Thoracic aorta (tissue), 2 donors: ENCODE measurements at places on chromosomes 5 and 9. TPM values are rescaled to one million over a fixed set of nuclear protein-coding genes. Genes with fewer than 3 reads are reported as not detected.

DNA sequence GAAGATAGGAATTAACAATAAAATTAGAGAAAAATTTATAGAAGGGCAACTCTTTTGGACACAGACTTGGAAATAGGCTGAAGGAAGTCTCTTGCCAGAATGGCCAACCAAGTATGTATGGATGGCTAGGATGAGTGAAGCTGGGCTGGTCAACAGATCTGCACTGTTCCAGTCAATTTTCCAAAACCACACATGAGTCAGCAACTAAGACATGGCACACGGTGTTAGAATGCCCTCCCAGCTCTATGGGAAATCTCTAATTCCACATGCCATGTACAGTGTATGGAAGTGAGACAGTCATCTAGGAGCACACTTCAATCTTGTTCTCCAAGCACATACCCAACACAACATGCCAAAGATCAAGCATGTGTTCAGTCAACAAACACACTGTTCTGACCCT, 129.6 kb downstream of the GLIS3 start:
- no peaks in the 10 kb centered on the region for H3K27me3 ChIP-seq
- DNase-seq, result no peak
- H3K4me1 ChIP-seq, result peaks cover 8% of the 10 kb centered on the region
- no peaks in the 10 kb centered on the region for H3K36me3 ChIP-seq

DNA sequence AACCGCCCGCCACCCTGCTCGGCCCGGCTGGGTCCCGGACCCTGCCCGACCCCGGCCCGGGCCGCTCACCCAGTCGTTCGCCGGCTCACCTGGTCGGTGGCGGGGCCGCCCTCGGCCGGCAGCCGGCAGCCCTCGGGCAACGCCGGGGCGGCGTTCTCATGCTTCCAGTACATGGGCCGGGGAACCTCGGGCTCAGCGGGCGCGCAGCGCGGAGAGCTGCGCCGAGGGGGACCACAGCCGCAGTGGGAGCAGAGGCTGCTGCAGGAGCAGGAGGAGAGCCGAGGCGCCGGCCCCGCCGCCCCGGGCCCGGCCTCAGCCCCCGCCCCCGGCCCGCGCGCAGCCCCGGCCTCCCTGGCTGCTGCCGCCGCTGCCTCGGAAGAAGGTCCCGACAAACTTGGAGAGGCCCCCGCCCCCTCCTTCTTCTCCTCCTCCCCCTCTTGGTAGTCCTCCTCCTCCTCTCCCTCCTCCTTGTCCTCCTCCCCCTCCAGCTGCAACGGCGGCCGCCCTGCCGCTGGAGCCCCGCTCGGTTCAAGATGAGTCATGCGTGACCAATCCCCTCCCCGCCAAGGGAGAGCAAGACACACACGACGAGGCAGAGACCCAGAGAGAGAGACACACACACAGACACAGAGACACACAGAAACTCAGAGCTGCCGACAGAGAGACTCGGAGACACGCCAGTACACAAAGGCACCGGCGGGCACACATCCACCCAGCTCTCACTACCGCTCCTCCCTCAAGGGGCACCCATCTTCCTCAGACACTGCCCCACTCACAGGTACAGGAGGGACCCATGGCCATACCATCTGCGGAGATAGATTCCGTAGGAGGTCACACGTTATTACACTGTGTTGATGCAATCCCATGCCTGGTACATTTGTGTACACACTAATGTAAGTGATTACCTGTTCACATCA, at the start of gene LHX6:
LHX6 (minus strand) TSS at position 390 of the 917 bp plus-strand sequence; CDS start at position 173, 217 bp downstream.
- H3K4me1 ChIP-seq, result peaks cover 34% of the 10 kb centered on the region
- DNase-seq, result no peak
- H3K36me3 ChIP-seq, result no peaks in the 10 kb centered on the region
- peak within 1 kb of the TSS; percentile 67 for H3K4me3 ChIP-seq
- peaks cover 37% of the 10 kb centered on the region for H3K27me3 ChIP-seq

GRCh38 chr9:130843049-130843908, 8.2 kb downstream of the ABL1 start:
- no peaks in the 10 kb centered on the region for H3K36me3 ChIP-seq
- peaks cover 51% of the 10 kb centered on the region for H3K4me1 ChIP-seq
- H3K27ac ChIP-seq, result peak overlapping the region; percentile 98
- H3K4me3 ChIP-seq, result no peak overlapping the region
- no peak for DNase-seq

DNA sequence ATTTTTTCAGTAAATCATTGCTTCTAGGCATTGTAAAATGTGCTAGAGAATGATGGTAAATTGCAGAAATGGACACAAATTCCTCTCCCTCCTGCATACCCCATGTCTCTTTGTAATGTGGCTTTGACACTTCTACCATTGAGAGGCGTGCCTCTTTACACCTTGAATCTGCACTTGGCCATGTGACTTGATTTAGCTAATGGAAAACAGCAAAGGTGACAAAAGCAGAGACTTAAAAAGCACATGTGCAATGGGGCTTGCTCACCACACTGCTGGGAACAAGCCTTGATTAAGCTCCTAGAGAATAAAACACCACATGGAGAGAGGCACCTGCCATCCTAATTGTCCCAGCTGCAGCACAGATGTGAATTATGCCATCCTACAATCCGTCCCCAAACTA, 69.9 kb upstream of the NAA35 start:
- no peak overlapping the region for H3K27ac ChIP-seq
- H3K4me1 ChIP-seq, result no peaks in the 10 kb centered on the region
- H3K27me3 ChIP-seq, result no peaks in the 10 kb centered on the region
- H3K4me3 ChIP-seq, result no peak overlapping the region
- no peak for DNase-seq

GRCh38 chr5:34858790-34859189, 19.8 kb downstream of the TTC23L start:
- peaks cover 35% of the 10 kb centered on the region for H3K4me1 ChIP-seq
- no peaks in the 10 kb centered on the region for H3K27me3 ChIP-seq
- peak overlapping the region; percentile 39 for H3K27ac ChIP-seq
- no peak for DNase-seq

DNA sequence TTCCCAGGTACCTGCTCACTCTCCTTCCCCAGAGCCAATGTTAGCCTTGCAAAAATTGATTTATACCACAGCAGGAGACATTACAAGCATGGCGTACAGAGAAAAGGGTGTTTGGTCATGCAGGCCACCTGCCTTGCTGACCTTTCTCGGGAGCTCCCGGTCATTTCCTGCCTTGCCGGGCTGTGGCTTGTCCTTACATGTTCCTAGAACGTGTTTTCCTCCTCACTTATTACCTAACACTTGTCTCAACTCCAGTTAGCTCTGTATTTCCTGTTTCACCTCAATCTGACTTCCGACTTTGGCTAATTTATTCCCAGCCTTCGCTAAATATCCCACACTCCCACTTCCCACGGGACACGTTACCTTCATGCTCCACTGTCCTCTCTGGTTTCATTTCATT, 282.5 kb downstream of the ICE1 start:
- no peaks in the 10 kb centered on the region for H3K27me3 ChIP-seq
- H3K36me3 ChIP-seq, result no peaks in the 10 kb centered on the region
- DNase-seq, result no peak

GRCh38 chr9:131491001-131491710, 11.6 kb upstream of the POMT1 start:
- no peak for DNase-seq
- no peaks in the 10 kb centered on the region for H3K4me1 ChIP-seq
- H3K27ac ChIP-seq, result no peak overlapping the region
- no peaks in the 10 kb centered on the region for H3K27me3 ChIP-seq
- H3K36me3 ChIP-seq, result peaks cover 93% of the 10 kb centered on the region

DNA sequence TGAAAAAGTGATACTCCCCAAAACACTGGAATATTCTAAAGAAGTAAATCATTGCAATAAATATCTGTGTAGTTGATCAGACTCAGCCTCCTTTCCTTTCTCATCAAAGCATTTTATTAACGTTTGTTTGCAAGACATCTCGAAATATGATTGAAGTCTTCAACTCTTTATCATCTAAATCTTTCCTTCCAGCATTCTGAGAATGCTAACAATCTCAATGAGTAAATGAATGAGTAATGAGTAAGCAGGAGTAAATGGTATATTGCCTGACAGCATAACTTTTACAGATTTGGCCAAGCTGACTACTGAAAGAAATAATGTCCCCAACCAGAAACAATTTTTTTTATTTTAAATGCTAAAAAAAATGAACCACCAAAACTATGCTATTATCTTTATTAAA, 157.1 kb downstream of the SLCO4C1 start:
- no peak for DNase-seq
- no peaks in the 10 kb centered on the region for H3K4me1 ChIP-seq
- H3K27me3 ChIP-seq, result no peaks in the 10 kb centered on the region
- H3K4me3 ChIP-seq, result no peak overlapping the region
- no peaks in the 10 kb centered on the region for H3K36me3 ChIP-seq

- peaks cover 13% of the 10 kb centered on the region for H3K4me1 ChIP-seq
- H3K27me3 ChIP-seq, result no peaks in the 10 kb centered on the region
- H3K27ac ChIP-seq, result no peak overlapping the region
Observed at GRCh38 chr9:91427873-91428272, 4.2 kb upstream of the NFIL3 start.

- H3K36me3 ChIP-seq, result no peaks in the 10 kb centered on the region
- no peaks in the 10 kb centered on the region for H3K27me3 ChIP-seq
- no peak overlapping the region for H3K4me3 ChIP-seq
- H3K27ac ChIP-seq, result no peak overlapping the region
- DNase-seq, result no peak
Observed at GRCh38 chr5:16431490-16431889, 34.1 kb downstream of the ZNF622 start.

- no peak overlapping the region for H3K4me3 ChIP-seq
- no peak overlapping the region for H3K27ac ChIP-seq
- peaks cover 3% of the 10 kb centered on the region for H3K4me1 ChIP-seq
- no peak for DNase-seq
- H3K27me3 ChIP-seq, result no peaks in the 10 kb centered on the region
Observed at GRCh38 chr5:122877518-122877917, 32.1 kb downstream of the SNX24 start.

GRCh38 chr5:180074462-180074861, 2.9 kb upstream of the RNF130 start:
- H3K4me3 ChIP-seq, result no peak overlapping the region
- no peaks in the 10 kb centered on the region for H3K36me3 ChIP-seq
- H3K27ac ChIP-seq, result no peak overlapping the region
- DNase-seq, result no peak
- no peaks in the 10 kb centered on the region for H3K27me3 ChIP-seq

- no peaks in the 10 kb centered on the region for H3K36me3 ChIP-seq
- H3K27ac ChIP-seq, result no peak overlapping the region
- H3K4me3 ChIP-seq, result no peak overlapping the region
- no peaks in the 10 kb centered on the region for H3K4me1 ChIP-seq
- DNase-seq, result no peak
Observed at GRCh38 chr5:103375350-103375749, 116.8 kb downstream of the MACIR start.

DNA sequence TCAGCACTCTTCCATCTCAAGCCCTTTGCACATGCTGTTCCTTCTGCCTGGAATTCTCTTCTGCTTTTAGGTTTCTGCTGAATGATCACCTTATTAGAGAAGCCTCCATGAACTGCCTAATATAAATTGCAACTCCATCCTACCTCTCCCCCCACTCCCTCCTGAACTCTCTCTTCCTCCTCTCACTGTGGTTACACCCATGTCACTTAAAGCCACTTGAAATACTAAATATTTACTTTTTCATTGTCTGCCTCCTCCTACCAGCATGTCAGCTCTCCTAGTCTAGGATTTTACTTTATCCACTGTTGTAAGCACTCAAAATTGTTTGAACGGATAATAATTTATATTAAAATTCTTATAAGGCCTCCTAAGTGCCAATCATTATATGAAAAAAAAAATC, 43.8 kb downstream of the ACTL7B start:
- no peak for DNase-seq
- H3K27ac ChIP-seq, result no peak overlapping the region
- no peaks in the 10 kb centered on the region for H3K27me3 ChIP-seq
- no peaks in the 10 kb centered on the region for H3K4me1 ChIP-seq
- no peaks in the 10 kb centered on the region for H3K36me3 ChIP-seq
- H3K4me3 ChIP-seq, result no peak overlapping the region

- H3K4me3 ChIP-seq, result no peak overlapping the region
- no peak overlapping the region for H3K27ac ChIP-seq
- no peak for DNase-seq
- no peaks in the 10 kb centered on the region for H3K27me3 ChIP-seq
- H3K4me1 ChIP-seq, result peaks cover 3% of the 10 kb centered on the region
Observed at GRCh38 chr5:15702102-15702501, 202.1 kb downstream of the FBXL7 start.

DNA sequence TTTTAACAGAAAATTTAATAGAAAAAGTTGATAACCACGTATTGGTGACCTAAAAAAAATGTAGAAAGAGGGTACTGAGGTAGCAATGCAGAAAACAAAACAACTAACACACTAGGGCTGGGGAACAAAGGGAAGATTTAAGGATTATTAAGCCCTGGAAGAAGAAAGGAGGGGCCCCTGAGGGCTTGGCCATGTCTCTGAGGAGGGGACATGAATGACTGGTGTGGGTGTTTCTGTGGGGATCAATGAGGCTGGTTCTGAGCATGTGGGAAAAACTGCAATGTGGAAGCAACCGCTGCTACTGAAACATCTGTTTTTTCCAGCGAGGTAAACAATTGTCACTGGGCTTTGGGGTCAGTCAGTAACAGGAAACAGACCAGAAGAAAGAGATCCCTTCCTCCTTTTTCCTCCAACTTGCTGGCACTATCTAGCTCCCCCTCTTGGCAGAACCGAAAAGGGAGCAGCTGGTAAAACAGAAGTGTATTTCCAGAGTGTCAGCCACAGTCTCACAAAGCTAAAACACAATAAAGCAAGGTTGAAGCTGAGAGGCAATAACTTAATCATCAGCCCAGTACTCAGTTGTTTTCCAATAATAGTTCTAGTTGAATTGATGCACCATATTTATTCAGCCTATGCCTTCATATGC, 48.3 kb downstream of the ATPSCKMT start:
- no peak for DNase-seq
- no peaks in the 10 kb centered on the region for H3K4me1 ChIP-seq
- H3K27ac ChIP-seq, result no peak overlapping the region
- H3K4me3 ChIP-seq, result no peak overlapping the region

DNA sequence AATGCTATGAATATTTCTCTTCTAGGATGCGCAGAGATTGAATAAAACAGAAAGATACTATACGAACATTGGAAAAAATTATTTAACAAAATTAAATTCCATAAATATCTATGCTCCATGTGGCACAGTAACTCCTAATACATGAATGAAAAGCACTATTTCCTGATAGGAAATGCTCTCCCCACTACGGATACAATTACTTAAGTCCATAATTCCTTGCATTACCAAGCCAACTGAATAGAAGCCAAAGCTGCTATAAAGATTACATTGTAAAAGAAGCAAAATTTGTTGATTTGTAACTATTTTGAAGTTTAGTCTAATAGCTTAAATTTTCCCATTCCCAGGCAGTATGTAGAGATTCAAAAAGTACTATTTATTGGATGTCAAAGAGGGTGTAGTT, 61.8 kb upstream of the SNX2 start:
- no peaks in the 10 kb centered on the region for H3K27me3 ChIP-seq
- no peak overlapping the region for H3K4me3 ChIP-seq
- no peaks in the 10 kb centered on the region for H3K4me1 ChIP-seq
- no peak for DNase-seq
- H3K36me3 ChIP-seq, result no peaks in the 10 kb centered on the region
- no peak overlapping the region for H3K27ac ChIP-seq

SLC28A3 gene
- total RNA-seq, result not detected

PIP5KL1 gene
- 8.8 TPM for total RNA-seq

RFESD gene
- total RNA-seq, result 11.1 TPM
